Activated B cell treated with CpG ODN at 0.5 μM for 24 hours (primary cell): ENCODE measurements at places on chromosomes 6 and 20.

GRCh38 chr6:133114973-133115372 lies 126.2 kb upstream of the EYA4 start:
- H3K36me3 ChIP-seq, result no peaks in the 10 kb centered on the region
- no peaks in the 10 kb centered on the region for H3K4me1 ChIP-seq
- no peak overlapping the region for H3K27ac ChIP-seq
- H3K27me3 ChIP-seq, result no peaks in the 10 kb centered on the region

GRCh38 chr20:55579802-55580201 lies 425.5 kb downstream of the CBLN4 start:
- H3K36me3 ChIP-seq, result no peaks in the 10 kb centered on the region
- no peak overlapping the region for H3K27ac ChIP-seq
- no peaks in the 10 kb centered on the region for H3K27me3 ChIP-seq
- H3K4me1 ChIP-seq, result no peaks in the 10 kb centered on the region
- no peak for DNase-seq

DNA sequence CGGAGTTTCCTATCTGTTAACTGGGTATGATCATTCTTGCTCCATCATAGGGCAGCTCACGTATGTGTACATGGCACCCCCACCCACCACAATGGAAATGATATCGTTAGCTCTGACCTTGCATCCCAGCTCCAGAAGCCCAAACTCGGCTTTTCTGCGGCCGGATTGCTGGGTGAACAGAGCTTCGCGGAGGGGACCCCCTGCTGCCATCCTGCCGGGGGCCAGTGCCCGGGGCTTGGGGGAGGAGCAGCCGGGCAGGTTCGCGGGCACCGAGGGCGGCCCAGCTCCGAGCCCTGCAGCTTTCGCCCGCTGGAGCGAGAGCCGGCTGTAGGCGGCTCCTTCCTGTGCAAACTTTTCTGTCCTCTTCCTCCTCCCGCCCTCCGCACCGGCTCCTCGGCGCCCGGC lies 24.9 kb upstream of the FUCA2 start:
- H3K4me1 ChIP-seq, result peaks cover 32% of the 10 kb centered on the region
- peak overlapping the region; percentile 79 for H3K4me3 ChIP-seq
- H3K27me3 ChIP-seq, result no peaks in the 10 kb centered on the region
- H3K36me3 ChIP-seq, result no peaks in the 10 kb centered on the region
- peak; percentile 46 for DNase-seq

GRCh38 chr6:72950114-72950860 lies 275.0 kb downstream of the KHDC1L start:
- no peaks in the 10 kb centered on the region for H3K4me1 ChIP-seq
- no peak overlapping the region for H3K27ac ChIP-seq
- DNase-seq, result no peak
- H3K4me3 ChIP-seq, result no peak overlapping the region

DNA sequence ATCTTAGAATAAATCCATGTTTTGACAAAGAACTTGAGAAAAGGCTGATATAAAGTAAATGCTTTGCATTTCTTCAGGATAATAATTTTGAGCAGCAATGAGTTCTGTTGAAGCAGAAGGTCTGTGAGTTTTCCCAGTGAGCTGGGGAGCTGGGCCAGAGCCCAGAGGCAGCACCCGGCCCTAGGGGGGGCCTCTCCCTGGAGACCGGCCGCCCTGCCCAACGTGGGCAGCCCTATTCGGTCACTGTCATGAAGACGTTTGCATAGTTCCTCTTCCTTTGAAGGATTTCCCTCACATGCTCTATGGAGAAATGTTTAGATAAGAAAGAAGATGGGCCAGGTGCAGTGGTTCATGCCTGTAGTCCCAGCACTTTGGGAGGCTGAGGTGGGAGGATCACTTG lies 404.8 kb downstream of the THBS2 start:
- H3K27me3 ChIP-seq, result no peaks in the 10 kb centered on the region
- peaks cover 2% of the 10 kb centered on the region for H3K4me1 ChIP-seq
- H3K4me3 ChIP-seq, result no peak overlapping the region
- H3K36me3 ChIP-seq, result no peaks in the 10 kb centered on the region
- no peak overlapping the region for H3K27ac ChIP-seq

- peaks cover 34% of the 10 kb centered on the region for H3K4me1 ChIP-seq
- H3K27ac ChIP-seq, result peak overlapping the region; percentile 84
- DNase-seq, result no peak
- H3K36me3 ChIP-seq, result peaks cover 13% of the 10 kb centered on the region
- H3K27me3 ChIP-seq, result no peaks in the 10 kb centered on the region
Observed at GRCh38 chr6:99514089-99514488, 1.1 kb downstream of the USP45 start.

DNA sequence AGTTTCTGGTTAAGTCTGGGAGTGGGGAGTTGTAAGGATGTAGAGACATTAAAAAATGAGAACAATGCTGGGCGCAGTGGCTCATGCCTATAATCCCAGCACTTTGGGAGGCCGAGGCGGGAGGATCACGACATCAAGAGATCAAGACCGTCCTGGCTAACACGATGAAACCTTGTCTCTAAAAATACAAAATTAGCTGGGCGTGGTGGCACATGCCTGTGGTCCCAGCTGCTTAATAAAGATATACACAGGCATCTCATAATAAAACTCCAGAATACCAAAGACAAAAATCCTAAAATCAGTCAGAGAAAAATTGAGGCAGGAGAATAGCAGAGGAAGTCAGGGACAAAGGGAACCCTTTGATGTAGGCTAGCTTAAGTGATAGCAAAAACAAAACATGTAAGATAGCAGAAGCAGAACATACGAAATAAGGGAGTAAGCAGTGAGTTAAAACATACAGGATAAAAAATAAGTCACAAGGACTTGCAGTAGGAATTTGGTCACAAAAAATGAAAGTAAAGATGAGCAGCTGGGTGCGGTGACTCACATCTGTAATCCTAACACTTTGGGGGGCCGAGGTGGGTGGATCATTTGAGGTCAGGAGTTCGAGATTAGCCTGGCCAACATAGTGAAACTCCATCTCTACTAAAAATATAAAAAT lies 23.6 kb downstream of the DDX43 start:
- H3K4me3 ChIP-seq, result no peak overlapping the region
- H3K27me3 ChIP-seq, result no peaks in the 10 kb centered on the region
- no peak overlapping the region for H3K27ac ChIP-seq
- no peak for DNase-seq
- peaks cover 54% of the 10 kb centered on the region for H3K36me3 ChIP-seq

DNA sequence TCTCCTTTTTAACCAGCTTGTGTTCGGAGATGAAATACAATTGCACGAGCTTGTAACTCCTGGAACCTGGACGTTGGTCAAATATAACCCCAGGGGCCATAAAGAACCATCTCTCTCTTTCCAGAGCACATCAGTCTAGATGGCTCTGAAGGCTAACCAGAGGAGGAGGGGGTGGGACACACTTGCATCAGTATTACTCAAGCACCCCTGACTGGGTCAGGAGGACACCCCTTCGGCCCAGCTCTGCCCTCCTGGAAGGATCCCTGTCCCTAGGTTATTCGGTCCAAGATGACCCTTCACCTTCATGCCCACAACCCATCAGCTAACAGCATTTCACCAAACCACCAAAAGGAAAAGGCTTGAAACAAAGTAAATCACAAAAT lies 67.1 kb downstream of the FYN start:
- peak overlapping the region; percentile 55 for H3K4me3 ChIP-seq
- no peak for DNase-seq
- H3K4me1 ChIP-seq, result peaks cover 53% of the 10 kb centered on the region
- no peaks in the 10 kb centered on the region for H3K36me3 ChIP-seq

DNA sequence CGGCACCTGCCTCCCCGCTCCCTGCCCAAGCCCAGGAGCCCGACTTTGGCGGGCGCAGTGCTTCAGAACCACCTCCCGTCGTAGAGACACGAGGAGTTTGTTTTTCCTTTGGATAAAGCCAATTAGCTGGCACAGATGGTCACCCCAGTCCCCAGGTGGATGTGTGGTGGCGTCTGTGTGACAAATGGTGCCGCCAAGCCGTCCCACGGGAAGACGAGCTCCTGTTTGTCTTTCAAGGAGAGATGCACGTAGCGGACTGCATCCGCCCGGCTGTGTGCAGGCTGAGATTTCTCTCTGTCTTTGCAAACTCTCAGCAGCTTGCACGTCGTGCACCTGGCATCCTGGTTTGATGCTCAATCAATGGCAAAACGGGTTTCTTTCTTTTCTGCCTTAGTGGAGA lies 16.1 kb upstream of the MRGBP start:
- peaks cover 22% of the 10 kb centered on the region for H3K4me1 ChIP-seq
- H3K27me3 ChIP-seq, result no peaks in the 10 kb centered on the region
- no peaks in the 10 kb centered on the region for H3K36me3 ChIP-seq
- no peak overlapping the region for H3K4me3 ChIP-seq
- no peak for DNase-seq
- H3K27ac ChIP-seq, result no peak overlapping the region

DNA sequence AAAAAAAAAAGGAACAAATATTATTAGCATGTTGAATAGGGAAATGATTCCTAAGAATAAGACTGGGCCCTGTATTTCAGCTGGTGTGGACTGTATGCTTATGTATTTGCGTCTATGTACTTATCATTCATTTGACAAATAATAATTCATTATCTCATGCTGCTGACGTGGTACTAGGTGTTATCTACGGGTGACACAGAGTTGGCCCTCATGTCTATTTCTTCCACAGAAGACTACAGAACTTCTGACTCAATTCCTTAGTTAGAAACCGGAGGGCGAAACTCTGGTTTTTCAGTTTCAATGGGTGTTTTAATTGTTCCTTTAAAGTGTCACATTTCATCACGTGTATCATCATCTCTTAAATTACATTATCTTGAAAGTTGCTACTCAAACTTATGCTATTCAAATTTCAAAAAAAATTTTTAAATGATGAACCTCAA lies 305.9 kb downstream of the CLIC5 start:
- peak overlapping the region; percentile 83 for H3K27ac ChIP-seq
- DNase-seq, result no peak
- no peak overlapping the region for H3K4me3 ChIP-seq
- H3K4me1 ChIP-seq, result peaks cover 29% of the 10 kb centered on the region
- H3K27me3 ChIP-seq, result no peaks in the 10 kb centered on the region
- H3K36me3 ChIP-seq, result no peaks in the 10 kb centered on the region

- H3K36me3 ChIP-seq, result no peaks in the 10 kb centered on the region
- peaks cover 4% of the 10 kb centered on the region for H3K27me3 ChIP-seq
- no peak overlapping the region for H3K4me3 ChIP-seq
- no peaks in the 10 kb centered on the region for H3K4me1 ChIP-seq
- DNase-seq, result no peak
Observed at GRCh38 chr6:163195721-163196691, 218.5 kb upstream of the QKI start.

DNA sequence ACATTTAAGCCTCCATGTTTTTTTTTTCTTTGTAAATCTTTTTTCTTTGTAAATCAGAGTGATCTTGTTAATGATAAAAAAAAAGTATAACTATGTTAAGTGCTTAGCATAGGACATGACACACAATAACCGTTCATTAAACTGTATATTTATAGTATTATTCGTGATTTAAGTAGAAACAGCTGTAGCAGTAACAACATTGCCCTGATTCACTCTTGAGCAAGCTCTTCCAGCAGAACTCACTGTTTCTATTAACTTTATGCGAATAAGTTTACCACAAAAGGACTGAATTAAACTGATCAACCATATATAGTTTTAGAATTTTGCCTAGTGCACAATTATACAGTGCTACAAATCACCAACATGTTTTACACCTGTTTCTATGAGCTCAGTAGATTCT lies 1338.0 kb upstream of the EYS start:
- H3K4me1 ChIP-seq, result no peaks in the 10 kb centered on the region
- DNase-seq, result no peak
- H3K36me3 ChIP-seq, result no peaks in the 10 kb centered on the region

DNA sequence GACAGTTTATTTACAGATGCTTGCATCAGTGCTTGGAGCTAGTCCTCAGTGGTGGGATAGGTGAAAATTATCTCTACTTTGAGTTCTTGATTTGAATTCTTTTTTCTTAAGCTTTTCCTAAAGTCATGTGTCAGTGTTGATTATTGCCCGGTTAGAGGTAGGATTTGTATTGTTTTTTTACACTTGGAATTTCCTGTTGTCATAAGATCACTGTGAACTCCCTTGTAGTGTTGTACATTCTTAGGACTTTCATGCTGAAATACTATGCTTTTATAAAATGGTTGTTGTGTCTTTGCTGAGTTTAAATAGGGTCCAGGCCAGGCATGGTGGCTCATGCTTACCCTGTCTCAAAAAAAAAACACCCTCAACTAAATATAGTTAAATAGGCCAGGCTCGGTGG lies 20.3 kb downstream of the ASXL1 start:
- peaks cover 45% of the 10 kb centered on the region for H3K36me3 ChIP-seq
- no peak overlapping the region for H3K4me3 ChIP-seq
- DNase-seq, result no peak

DNA sequence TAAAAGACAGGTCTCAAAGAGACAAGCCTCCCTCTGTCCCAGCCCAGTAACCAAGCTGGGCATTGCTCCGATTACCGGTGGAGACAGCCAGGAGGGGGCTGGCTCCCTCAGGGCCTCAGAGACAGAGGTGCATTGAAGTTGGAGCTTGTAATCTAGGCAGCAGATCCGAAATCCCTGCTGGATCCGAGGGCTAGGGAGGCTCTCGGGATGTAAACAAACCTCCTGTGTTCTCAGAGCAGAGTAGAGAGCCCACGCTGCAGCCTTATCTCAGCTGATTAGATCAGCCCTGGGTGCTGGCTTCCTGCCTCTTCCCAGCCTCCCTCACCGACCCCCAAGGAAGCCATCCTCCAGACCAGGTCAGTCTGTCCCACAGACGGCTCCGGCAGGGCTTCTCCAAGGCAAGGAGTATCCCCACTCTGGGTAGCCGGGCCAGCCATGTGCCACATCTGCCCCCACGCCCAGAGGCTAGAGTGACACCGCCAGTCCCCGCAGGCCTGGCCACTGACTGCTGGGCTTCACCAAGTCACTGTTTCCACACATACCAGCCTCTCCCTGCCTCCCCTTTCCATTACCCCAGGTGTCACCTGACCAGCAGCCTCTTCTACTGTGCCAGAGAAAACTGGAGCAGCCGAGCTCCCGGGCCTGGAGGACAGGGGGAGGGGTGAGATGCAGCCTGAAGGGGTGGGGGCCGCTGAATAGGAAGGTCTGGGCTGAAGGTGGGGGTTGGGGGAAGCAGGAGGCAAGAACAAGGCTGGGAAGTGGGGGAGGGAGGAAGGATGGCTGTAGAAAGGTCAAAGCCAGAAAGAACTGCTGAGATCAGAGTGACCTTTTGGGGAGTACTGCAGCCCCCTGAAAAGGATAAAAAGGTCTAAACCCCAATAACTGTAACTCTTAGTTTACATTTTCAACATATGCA lies 6.0 kb downstream of the SDC4 start:
- peaks cover 16% of the 10 kb centered on the region for H3K27me3 ChIP-seq
- H3K36me3 ChIP-seq, result no peaks in the 10 kb centered on the region
- no peak for DNase-seq
- H3K4me3 ChIP-seq, result no peak overlapping the region
- H3K27ac ChIP-seq, result no peak overlapping the region
- no peaks in the 10 kb centered on the region for H3K4me1 ChIP-seq

- no peak overlapping the region for H3K27ac ChIP-seq
- peaks cover 9% of the 10 kb centered on the region for H3K4me1 ChIP-seq
- peaks cover 29% of the 10 kb centered on the region for H3K27me3 ChIP-seq
- H3K36me3 ChIP-seq, result no peaks in the 10 kb centered on the region
- DNase-seq, result no peak
Observed at GRCh38 chr20:51058017-51058416, 35.1 kb upstream of the KCNG1 start.

- no peaks in the 10 kb centered on the region for H3K36me3 ChIP-seq
- no peak for DNase-seq
- H3K4me3 ChIP-seq, result no peak overlapping the region
- H3K27ac ChIP-seq, result no peak overlapping the region
- no peaks in the 10 kb centered on the region for H3K4me1 ChIP-seq
Observed at GRCh38 chr20:60035-60918, 27.2 kb upstream of the DEFB125 start.
